ENCODE measurements at places on chromosomes 5 and 9.

GRCh38 chr9:99193466-99193821 is 28.3 kb downstream of the ALG2 start:
- DNase-seq, result no peak

- DNase-seq, result no peak
Observed at GRCh38 chr5:127930311-127930710, 153.3 kb upstream of the SLC12A2 start.

DNA sequence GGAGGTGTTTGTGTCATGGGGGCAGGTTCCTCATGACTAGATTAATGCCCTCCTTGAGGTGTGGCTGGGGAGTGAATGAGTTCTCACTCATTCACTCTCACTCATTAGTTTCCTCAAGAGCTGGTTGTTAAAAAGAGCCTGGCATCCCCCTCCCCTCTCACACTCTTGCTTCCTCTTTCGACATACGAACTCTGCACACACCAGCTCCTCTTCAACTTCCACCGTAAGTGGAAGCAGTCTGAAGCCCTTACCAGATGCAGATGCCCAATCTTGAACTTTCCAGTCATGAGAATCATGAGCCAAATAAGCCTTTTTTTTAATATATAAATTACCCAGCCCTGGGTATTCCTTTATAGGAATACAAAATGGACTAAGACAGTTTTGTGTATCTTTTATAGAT is 82.5 kb downstream of the SPRY4 start:
- no peak for DNase-seq

- DNase-seq, result no peak
Observed at GRCh38 chr5:34452170-34452828, 203.8 kb upstream of the RAI14 start.

GRCh38 chr9:125812403-125812802 is 65.2 kb downstream of the PBX3 start:
- no peak for DNase-seq

All from CD4-positive, alpha-beta memory T cell (primary cell).